GOT3 (cell line): ENCODE measurements at places on chromosomes 16 and 17.

- no peak for DNase-seq
Measured at GRCh38 chr17:29124925-29125273, 55.3 kb downstream of the MYO18A start.

GRCh38 chr17:78783711-78784324 is 1.7 kb upstream of the CYTH1 start:
- DNase-seq, result no peak

DNA sequence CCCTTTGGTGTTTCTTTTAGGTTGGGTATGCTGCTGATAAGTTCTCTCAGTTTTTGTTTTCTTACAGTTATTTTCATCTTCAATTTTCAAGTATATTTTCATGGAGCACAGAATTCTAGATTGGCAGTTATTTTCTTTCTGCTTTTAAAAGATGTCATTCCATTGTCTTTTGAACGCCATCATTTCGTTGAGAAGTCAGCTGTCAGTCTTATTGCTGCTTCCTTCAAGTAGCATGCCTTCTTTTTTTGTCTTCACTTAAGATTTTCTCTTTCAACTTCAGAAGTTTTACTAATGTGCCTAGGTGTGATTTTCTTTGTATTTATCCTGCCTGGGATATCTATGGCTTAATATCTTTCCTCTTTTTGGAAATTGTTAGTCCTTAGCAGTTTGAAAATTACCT is 262.2 kb upstream of the PMFBP1 start:
- DNase-seq, result no peak

GRCh38 chr16:75535211-75535843 is 581 bp downstream of the CHST5 start:
- no peak for DNase-seq

GRCh38 chr16:72921620-72922019 is 126.3 kb downstream of the ZFHX3 start:
- no peak for DNase-seq

- no peak for DNase-seq
Measured at GRCh38 chr17:33356266-33356665, 63.2 kb upstream of the ASIC2 start.

- no peak for DNase-seq
Measured at GRCh38 chr17:55072898-55073297, 104.3 kb downstream of the STXBP4 start.

GRCh38 chr16:49529411-49530045 is 155.9 kb downstream of the C16orf78 start:
- no peak for DNase-seq

DNA sequence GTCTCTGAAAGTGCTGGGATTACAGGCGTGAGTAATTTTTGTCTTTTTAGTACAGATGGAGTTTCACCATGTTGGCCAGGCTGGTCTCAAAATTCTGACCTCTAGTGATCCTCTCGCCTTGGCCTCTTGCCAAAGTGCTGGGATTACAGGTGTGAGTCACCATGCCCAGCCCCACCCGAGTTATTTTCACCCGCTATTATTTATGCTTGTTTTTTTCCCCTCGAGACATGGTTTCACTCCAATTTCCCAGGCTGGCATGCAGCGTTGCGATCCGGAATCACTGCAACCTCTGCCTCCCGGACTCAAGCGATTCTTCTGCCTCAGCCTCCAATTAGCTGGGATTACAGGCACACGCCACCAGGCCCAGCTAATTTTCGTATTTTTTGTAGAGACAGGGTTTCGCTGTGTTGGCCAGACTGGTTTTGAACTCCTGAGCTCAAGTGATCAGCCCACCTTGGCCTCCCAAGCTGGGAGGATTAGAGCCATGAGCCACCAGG is 9.2 kb downstream of the RPL23 start:
- DNase-seq, result no peak
